Right lung (tissue), 10 donors: ENCODE measurements at places on chromosomes 7 and 10. TPM values are rescaled to one million over a fixed set of nuclear protein-coding genes. Genes with fewer than 3 reads are reported as not detected.

Gene VOPP1
- 35.0 TPM for polyA plus RNA-seq

Gene STRIP2
- 4.6 TPM for polyA plus RNA-seq

Gene NCAPG2
- 42.7 TPM for polyA plus RNA-seq

Gene GRM8
- polyA plus RNA-seq = 0.19 TPM

DNA sequence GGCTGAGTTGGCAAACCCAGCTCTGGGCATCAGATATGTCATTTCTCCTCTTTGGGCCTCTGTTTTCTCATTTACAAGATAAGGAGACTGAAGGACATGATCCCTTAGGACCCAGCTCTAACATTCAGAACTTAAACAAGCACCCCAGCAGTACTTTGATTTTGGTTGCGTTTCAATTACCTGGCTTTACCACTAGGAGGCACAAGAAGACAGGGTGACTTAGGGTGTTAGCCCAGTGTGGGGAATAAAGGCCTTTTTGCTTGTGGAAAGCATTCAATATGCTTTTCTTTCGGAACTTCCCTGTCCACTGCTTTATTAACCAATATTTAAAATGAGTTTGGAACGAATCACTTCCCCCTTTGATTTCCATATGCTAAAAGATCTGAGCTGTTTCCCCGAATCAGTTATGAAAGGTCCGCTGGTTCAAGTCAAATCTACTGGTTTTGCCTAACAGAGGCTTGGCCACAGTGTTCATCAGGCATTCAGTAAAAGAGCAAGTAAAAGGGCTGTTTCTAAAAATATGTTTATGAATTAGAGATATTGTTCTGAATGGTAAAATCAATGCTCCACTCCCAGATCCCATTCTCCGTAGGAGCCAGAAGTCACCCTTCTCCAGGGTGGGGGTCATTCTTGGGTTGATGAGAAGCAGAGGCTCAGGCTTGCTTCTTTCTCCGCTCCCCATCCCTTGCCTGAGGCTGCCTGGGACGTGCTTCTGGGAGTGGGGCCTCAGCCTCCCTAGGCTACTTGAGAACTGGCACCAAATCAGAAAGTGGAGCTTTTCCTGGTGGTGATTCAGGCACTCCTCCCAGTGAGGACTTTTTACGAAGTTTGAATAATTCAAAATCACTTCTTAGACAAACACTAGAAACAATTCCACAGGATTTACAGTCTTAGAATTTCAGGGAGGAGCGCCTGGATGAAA, 105.5 kb downstream of the MYOF start:
- DNase-seq = peak; percentile 84

GRCh38 chr10:68327889-68328786, 3.7 kb upstream of the HNRNPH3 start:
- DNase-seq = peak; percentile 64

DNA sequence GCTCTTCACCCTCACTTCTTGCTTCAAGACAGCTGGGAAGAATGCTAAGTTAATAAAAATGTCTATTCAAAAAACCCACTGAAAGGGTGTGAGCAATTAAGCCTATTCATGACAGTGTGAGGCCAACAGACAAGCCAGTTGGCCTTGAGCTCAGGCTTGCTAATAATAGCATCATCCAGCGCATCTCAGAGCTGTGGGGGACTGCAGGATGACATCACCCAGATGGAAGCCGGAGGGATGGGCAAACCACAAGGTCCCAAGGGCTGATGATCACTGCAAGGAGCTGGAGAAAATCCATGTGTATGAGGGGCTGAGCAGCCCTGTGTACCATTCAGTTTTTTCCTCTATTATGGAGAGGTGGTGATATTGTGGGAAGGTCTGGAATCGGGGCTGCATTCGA, 770.4 kb downstream of the TNS3 start:
- peak; percentile 24 for DNase-seq

DNA sequence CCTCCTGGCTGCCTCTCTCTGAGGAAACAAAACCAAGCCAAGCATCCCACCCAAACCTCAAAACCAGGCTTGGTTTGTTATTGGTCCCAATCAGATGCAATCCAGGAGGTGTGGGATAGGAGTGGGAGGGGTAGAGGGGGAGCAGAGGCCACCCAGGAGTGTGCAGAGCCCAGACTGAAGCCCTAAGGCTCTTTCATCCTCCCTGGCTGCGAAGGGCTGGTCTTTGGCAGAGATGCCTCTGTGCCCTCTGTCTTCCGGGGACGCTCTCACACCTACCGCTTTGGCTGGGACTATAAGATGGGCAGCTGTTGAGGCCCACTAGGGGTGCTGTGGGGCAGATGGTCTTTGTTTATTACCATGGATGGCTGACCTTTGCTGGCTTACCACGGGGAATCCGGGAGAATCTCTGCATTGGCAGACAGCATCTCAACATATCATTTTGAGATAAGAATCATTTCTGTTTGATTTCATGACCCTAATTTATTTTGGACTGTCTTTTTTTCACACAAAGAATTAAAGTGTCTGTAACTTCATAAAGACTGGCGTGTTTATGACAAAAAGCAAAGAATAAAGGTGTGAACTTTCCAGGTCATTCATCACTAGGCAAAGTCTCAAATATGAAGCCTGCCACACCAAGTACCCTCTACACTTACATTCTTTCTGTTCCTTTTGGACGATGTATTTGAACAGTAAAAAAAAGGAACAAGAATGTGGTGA, 6.5 kb upstream of the DENND2A start:
- no peak for DNase-seq

GRCh38 chr7:26295015-26295414, 3.4 kb downstream of the SNX10 start:
- no peak for DNase-seq

DNA sequence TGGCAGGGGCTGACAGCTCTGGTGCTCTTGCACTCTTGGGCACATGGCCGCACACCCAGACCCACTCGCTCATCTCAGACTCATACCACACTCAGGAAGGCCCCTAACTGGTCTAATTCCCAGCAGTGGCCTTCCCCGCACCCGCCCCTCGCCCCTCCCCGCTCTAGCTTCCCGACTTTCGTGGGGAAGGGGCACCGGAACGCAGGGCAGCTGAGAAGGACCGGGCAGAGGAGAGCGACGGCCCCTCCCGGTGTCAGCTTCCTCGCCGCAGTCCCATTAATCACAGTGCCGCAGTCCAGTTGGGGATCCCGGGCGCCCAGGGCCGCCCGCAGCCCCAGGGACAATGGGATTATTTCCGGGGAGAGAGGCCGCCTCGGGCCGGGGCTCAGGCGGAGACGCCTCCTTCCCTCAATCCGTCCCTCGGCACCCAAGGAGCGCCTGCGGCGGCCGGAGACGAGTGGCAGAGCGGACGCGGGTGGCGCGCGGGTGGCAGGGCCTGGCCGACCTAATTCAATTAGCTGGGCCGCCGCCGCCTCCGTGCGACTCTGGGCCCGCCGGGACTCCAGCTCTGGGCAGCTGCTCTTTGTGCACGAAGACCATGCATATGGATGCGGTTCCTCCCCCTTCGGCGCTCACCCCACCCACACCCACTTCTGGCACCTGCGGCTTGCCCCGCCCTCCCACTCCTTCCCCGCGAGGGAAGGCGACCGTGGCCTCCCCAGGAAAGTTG, 7.8 kb upstream of the TLX1 start:
- DNase-seq = no peak

DNA sequence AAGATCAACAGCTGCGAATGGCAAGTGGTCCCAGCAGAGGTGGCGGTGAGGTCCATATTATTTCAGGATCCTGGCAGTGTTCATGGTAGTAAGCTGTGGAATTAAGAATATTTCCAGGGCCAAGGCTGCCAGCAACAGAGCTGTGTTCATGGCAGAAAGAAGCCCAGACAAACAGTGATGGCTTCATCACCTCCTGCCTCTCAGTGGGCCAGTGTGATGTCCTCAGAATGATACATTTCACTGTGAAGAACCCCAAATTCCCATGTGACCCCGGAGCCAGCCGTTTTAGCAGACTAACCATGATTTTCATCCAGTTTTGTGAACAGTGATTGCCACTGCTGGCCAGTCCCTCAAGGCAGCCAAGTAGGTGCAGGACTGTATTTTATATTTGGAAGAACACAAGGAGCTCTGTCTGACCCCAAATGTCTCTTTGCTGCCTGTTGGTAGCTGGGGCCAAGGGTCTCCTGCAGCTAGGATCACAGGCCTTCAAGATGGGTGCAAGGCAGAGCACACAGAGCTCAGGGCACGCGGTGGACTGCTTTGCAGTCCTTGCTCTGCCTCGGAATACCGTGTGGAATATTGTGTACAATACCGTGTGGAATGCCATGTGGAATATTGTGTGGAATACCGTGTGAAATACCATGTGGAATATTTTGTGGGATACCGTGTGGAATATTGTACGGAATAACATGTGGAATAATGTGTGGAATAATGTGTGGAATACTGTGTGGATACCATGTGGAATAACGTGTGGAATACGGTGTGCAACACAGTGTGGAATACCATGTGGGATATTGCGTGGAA, 132.3 kb upstream of the CHST15 start:
- DNase-seq = no peak

DNA sequence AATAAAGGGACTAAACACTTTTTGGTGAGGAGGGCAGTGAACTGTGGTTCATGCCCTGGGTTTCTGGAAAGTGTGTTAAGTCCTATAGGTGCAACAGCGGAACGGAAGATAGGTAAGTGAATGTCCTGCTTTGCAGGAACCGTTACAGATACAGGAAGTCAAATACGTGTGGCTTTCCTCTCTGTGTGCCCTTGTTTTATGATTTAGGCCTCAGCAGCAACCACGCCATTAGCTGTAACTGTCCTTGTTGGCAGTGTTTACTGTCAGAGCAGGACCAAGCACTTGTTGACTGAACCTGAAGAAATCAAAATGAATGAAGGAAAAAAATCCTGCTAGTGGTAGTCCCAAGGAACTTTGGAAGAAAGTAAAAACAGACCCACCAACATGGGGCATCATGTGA, 150.3 kb downstream of the PIP4K2A start:
- DNase-seq = no peak

GRCh38 chr7:50305583-50306493, 1.3 kb downstream of the IKZF1 start:
- no peak for DNase-seq

DNA sequence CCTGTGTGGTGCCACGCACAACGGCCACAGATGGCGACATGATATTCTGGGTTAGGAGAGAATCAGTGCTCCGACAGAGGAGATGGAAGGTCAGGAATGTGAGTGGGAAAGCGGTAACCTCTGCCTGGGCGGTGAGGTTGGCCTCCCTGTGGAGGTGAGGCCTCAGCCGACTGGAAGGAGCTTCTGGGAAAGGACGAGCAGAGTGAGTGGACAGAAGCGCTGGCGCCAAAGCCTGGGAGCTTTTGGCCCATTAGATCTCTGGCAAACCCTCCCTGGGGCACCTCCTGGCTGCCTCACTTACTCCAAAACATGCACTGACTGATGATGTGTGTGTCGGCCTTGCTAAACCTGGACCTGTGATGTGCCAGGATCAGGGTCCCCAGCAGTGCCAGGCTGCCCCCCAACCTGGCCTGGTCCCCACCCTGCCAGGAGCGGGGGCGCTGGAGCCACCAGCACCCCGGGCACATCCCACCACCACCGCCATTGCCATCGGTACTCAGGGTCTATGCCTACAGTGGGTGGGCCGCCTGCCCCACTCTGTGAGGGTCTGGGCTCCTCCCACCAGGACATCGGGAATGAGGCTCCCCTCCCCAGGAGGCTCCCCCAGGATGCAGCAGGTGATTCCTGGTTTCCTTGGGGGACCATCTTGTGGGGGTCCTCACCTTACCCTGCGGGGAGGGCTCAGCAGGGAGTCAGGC, 51.0 kb downstream of the RASGEF1A start:
- DNase-seq = no peak

DNA sequence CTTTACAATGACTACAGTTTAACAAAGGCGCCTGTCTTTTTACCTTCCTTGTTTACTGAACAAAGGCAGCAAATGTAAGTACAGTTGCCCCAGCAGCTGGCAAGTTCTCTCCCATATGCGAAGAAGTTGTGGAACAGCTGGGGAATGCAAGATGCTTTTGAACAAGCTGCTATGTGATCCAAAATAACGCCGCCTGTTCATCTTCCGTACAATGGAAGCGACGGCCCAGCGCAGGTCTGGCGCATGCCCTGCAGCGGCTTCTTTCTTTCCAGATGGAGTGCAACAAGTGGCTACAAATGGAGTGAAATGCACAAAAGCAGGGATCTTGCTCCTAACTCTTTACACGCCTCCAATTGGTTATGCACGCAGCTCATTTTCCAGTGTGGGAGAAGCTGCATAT, 97.0 kb upstream of the SVIL start:
- DNase-seq = no peak

DNA sequence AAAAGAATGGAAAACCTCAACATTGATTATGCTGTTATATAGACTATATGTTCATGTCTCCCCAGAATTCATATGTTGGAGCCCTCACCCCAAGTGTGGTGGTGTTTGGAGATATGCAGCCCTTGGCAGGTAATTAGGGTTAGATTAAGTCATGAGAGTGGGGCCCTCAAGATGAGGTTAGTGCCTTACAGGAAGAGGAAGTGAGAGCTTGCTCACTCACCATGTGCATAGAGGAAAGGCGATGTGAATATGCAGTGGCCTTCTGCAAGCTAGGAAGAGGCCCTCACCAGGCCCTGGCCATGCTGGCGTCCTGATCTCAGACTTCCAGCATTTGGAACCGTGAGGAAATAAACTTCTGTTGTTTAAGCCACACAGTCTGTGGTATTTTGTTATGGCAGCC, 14.8 kb downstream of the ZNF33A start:
- DNase-seq = no peak

DNA sequence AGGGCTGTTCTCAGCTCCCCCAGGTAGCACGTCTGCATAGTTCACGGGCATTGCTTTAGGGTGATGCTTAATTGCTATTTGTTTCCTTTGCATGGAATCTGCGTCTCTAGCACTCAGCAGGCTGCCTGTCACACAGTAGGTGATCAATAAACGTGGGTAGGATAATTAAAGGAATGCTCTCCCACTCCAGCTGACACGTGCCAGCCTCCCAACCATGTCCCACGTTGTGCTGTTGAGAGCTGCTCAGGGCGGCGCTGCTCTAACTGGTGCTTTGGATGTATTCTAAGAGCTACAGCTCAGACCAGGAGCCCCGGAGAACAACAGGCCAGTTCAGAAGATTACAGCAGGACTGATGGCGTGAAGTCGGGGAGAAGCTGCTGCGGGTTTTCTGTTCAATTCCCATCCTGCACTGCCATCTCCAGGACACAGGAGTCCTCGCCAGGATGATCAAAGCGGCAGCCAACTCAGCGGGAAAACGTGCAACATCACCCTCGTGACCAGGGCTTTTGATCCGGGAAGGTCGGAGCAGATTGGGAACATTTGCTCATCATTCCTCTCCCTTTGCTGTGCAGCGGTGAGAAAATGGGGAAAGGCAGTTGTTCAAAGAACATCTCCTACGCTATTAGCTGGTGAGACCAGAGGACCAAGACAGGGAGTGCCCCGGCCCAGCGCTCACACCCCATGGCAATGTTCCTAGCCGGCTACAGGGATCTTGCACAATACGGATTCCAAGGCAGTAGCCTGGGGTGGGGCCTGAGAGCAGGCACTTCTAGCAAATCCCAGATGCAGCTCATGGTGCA, 50.5 kb upstream of the FOXK1 start:
- peak; percentile 89 for DNase-seq

DNA sequence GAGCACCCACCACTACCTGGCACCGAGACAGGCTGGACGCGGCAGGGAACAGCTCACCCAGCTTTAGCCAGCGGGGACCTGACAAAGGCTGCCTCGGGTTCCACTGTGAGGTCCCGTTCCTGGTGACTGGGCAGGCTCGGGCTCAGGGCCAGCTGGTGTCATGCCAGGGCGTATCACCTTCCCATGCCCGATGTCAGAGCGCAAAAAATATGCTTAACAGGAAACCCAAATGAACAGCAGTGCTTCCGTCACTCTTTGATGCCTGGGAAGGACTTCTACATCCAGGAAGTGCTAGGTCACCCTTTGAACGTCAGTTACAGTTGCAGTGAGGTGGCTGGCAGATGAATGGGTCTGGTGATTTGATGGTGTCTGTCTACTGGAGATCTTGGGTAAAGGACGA, 106.0 kb downstream of the ADARB2 start:
- no peak for DNase-seq

- no peak for DNase-seq
Observed at GRCh38 chr7:8511855-8512254, 78.4 kb downstream of the NXPH1 start.
